ENCODE measurements at places on chromosomes 3 and 15. TPM values are rescaled to one million over a fixed set of nuclear protein-coding genes. Genes with fewer than 3 reads are reported as not detected.

Gene DZIP3
- 23.2 TPM for total RNA-seq

DNA sequence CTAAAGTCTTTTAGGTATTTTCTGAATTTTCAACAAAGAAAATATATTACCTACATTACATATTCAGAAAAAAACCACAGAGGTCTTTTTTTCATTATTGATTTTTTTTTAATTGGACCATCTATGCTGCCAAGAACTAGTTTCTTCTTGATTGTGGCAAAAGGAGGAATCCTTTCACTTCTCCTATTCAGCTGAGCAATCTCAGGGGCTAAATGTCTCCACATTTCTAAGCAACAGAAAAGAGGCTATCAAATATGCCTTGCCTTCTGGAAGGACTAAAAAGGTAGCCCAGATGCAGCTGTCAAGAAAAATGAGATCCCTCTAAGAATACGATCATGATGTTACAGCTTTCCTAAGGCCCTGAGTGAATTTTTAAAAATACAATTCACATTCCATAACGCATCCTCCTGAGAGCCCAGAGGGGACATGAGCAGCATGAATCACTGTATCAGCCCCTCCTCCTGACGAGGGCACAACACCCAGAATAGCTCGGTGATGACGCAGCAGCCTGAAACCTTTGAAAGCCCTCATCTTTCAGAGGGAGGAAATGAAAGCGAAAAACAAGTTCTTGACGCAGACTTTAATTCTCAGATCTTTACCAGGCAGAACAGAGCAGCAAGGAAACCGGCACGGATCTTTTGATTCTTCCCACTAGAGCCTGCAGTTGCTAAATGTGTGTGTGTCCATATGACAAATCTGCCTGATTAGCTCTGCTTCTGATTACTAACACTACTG, 24.6 kb downstream of the RUBCN start:
- peak overlapping the region; percentile 71 for H3K27ac ChIP-seq
- no peaks in the 10 kb centered on the region for H3K36me3 ChIP-seq
- no peaks in the 10 kb centered on the region for H3K27me3 ChIP-seq
- peak; percentile 82 for DNase-seq
- H3K4me1 ChIP-seq, result peaks cover 31% of the 10 kb centered on the region

DNA sequence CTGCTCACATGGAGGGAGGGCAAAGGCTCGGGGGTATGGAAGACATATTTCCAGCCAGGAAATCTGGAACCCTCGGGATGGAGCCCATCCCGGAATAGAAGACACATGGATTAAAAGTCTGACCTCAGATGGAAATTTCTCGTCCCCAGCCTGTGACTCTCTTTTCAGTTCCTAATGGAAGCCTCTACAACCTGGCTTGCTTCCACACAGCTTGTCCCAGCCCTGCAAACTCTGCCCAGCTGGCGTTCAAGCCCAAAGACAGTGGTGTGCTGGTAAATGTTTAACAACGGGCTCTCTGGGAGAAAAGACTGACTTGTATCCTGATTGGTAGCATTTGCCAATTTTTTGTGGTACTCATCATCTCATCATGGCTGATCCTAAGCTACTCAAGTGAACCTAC, 35.6 kb upstream of the TLE3 start:
- H3K27ac ChIP-seq, result no peak overlapping the region
- DNase-seq, result no peak
- H3K4me1 ChIP-seq, result no peaks in the 10 kb centered on the region
- H3K4me3 ChIP-seq, result no peak overlapping the region

- no peaks in the 10 kb centered on the region for H3K27me3 ChIP-seq
- H3K4me1 ChIP-seq, result peaks cover 14% of the 10 kb centered on the region
- H3K4me3 ChIP-seq, result no peak overlapping the region
- no peaks in the 10 kb centered on the region for H3K36me3 ChIP-seq
- H3K27ac ChIP-seq, result no peak overlapping the region
Measured at GRCh38 chr3:94303266-94303665, 240.4 kb downstream of the NSUN3 start.

Gene ERC2
- 8.8 TPM for total RNA-seq

DNA sequence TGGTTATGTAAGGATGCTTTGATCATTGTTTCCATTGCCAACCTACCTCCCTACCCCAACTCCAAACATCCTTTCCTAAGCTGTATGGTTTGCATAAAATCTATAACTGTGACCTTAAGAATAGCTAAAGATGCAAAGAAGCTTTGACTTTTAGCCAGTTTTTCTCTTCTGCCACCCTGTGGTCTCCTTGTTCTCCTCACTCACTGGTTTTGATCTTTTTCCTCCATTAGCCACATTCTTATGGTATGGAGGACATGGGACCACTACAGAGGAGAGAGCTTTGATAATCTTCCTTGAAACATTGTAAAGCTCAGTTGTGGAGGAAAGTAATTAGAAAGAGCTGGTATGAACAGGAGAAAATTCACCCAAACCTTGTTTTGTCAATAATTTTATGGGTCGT, 115.9 kb downstream of the NEK11 start:
- H3K4me1 ChIP-seq, result no peaks in the 10 kb centered on the region
- no peak for DNase-seq
- H3K27ac ChIP-seq, result no peak overlapping the region

- DNase-seq, result peak; percentile 5
- H3K27me3 ChIP-seq, result no peaks in the 10 kb centered on the region
- no peak overlapping the region for H3K4me3 ChIP-seq
- no peaks in the 10 kb centered on the region for H3K36me3 ChIP-seq
Measured at GRCh38 chr15:69893863-69894262, 203.9 kb downstream of the TLE3 start.

GRCh38 chr3:148646126-148646665, 51.5 kb upstream of the AGTR1 start:
- no peak for DNase-seq
- no peaks in the 10 kb centered on the region for H3K36me3 ChIP-seq
- no peaks in the 10 kb centered on the region for H3K4me1 ChIP-seq
- H3K27me3 ChIP-seq, result no peaks in the 10 kb centered on the region

- no peaks in the 10 kb centered on the region for H3K36me3 ChIP-seq
- H3K4me3 ChIP-seq, result no peak overlapping the region
- no peaks in the 10 kb centered on the region for H3K27me3 ChIP-seq
- no peak for DNase-seq
Measured at GRCh38 chr3:133598405-133598804, 24.9 kb downstream of the CDV3 start.

Gene SAMMSON
- 0.59 TPM for total RNA-seq

DNA sequence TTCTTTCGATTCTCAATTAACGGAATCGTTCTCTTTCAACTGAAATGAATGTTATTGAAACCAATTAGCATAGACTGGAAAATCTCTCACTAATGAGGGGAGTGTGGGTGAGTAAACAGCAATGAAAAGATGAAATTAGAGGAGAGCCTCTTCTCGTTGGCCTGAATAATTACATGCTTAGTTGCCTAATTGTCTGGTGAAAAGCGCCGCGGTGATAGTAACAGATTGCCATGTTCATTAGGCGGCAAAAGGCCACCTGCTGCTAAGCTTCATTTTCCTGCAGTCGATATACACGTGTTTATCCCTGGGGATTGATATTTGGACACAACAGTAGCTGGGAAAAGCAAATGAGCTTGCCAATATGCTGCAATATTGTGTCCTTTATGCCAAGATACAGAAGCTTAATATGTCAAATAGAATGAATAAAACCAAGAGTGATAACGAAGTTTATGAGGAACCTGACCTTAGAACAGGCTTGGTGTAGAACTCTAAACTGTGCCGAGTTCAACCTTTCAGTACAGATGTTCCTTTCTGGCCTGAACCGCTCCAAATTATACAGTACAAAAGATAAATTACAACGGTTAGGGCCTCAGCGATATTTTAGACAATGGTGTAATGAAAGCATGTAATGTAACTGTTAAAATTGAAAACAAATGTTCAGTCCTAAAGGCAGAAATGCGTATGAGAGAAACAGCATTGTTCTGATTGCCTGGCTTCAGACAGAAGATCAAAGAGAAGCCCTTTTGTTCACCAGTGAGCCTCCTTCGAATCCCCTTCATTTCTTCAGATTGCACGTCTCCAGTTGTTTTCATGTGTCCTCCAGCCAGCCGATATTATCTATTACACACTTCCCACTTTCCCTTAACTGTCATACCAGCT, 185.2 kb downstream of the SHOX2 start:
- H3K27ac ChIP-seq, result no peak overlapping the region
- H3K36me3 ChIP-seq, result no peaks in the 10 kb centered on the region
- no peaks in the 10 kb centered on the region for H3K27me3 ChIP-seq

Gene KLHL40
- not detected for total RNA-seq

Gene GOLGA8R
- 22.2 TPM for total RNA-seq

DNA sequence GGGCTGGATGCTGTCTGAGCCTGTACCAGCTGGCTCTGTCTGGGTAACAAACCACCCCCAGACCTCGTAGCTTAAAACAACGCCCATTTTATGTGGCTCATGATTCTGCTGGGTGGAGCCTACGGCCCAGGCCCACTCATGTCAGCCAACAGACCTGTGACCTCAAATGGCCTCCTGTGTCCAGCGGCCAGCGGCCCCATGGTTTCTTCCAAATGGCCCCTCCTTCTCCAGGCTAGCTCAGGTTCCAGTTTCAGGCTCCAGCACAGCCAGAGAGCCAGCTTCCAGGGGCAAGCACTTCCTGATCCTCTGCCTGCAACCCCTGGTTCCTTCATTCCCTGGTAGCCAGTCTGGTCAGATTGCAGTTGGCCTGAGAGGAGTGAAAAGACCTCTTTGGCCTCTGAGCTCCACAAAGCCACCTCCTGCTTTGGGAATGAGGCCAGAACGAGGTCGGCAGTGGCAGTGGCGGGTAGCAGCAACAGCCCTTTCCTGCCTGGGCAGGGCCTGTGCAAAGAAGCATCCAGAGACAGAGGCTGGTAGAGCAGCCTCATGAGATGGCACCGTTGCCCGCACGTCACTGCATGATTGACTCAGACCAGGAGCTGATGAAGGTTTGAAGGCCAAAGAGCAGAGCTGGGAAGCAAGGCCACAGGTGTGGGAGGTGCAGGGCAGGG, 21.0 kb upstream of the PLXNA1 start:
- no peak for DNase-seq
- no peaks in the 10 kb centered on the region for H3K27me3 ChIP-seq

- DNase-seq, result no peak
- no peak overlapping the region for H3K27ac ChIP-seq
- H3K4me3 ChIP-seq, result no peak overlapping the region
Measured at GRCh38 chr3:160703974-160704373, 27.0 kb downstream of the ARL14 start.

DNA sequence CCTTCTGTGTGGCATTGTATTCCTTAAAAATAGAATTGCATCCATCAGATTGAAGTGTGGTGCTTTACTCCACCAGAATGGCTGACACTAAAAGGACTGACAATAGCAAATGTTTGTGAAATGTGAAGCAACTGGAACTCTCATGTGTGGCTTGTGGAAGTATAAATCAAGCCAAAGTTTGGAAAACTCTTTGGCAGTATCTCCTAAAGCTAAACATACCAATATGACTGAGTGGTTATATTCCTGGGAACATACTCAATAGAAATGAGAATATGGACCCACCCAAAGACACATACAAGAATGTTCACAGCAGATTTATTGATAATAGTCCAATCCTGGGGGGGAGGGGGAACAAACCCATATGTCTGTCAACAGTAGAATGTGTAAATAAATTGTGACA, 87.1 kb downstream of the RARB start:
- H3K27me3 ChIP-seq, result no peaks in the 10 kb centered on the region
- H3K27ac ChIP-seq, result peak overlapping the region; percentile 84
- no peak for DNase-seq
- H3K4me3 ChIP-seq, result no peak overlapping the region

DNA sequence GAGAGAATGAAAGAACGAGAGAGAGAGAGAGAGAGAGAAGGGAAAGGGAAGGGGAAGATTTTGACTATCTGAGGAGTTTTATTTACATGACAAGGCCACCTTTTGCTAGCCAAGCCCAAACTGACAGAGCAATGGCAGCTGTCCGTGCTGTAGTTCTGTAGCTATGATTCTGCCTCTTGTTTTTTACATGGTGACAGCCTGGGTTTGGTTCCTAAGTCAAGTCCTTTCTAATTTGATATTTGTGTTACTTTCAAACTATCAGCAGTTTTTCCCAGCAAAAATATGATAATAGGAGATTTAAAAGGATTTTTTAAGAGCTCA, 26.3 kb upstream of the MFGE8 start:
- H3K27ac ChIP-seq, result no peak overlapping the region
- no peaks in the 10 kb centered on the region for H3K27me3 ChIP-seq
- H3K36me3 ChIP-seq, result no peaks in the 10 kb centered on the region
- H3K4me1 ChIP-seq, result no peaks in the 10 kb centered on the region
- H3K4me3 ChIP-seq, result no peak overlapping the region

All from thyroid gland (tissue), 4 donors.